Gastroesophageal sphincter (tissue), 4 donors: ENCODE measurements at places on chromosomes 13 and 19. TPM values are rescaled to one million over a fixed set of nuclear protein-coding genes. Genes with fewer than 3 reads are reported as not detected.

GRCh38 chr13:34555988-34556387 is 386.1 kb upstream of the NBEA start:
- no peak for ATAC-seq

- ATAC-seq: no peak
Measured at GRCh38 chr13:72782717-72783116, 784 bp downstream of the PIBF1 start.

DNA sequence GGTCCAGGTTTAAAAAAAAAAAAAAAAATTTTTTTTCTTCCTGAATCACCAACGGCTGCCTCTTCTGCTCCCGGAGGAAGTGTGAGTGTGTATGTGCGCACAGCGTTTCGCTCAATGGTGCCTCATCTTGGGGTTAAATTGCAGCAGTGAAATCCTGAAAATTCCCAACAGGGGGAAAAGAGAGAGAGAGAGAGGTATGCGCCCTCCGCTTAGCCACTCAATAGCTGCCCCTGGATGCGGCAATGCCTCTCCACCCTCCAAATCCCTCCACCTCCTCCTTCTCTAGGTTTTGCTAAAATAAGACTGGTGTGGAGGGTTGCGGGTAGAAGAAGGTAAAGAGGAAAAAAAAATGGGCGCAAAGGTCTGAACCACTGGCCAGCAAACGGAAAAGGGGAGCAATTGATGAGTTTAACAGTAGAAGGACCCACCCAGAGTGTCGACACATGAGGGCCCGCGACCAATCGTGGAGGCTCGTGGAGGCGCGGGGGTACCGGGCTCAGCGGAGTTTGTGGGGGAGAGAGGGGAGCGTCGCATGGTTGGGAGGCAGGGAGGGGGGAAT is 853 bp upstream of the CACNA1A start:
- no peak for ATAC-seq

GRCh38 chr19:1181606-1182005 is 7.5 kb upstream of the SBNO2 start:
- no peak for ATAC-seq

DNA sequence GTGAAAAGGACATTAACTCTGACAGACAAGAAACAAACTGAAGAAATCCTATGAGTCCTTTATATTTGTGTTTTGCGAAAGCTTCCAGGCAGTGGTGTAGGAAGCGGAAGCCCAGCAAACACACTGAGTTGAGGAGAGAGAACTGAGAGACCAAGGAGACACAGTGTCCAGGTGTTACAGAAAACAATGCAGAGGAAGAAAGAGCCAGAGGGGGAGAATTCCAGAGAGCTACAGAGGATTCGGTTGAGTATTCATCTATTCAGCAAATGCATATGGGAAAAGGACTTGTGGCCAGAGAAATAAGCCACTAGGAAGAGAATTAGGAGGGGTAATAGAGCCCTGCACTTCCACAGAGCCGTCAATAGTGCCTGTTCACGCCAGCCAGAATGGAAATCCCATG is 183.5 kb downstream of the LIG4 start:
- no peak for ATAC-seq

- ATAC-seq: no peak
Measured at GRCh38 chr13:37914781-37915391, 45.3 kb upstream of the TRPC4 start.

Gene BEST2
- total RNA-seq: not detected

Gene VN1R4
- not detected for total RNA-seq

Gene ZNF709
- 3.1 TPM for total RNA-seq

GRCh38 chr19:55153652-55154264 is 3.8 kb downstream of the TNNI3 start:
- no peak for ATAC-seq

DNA sequence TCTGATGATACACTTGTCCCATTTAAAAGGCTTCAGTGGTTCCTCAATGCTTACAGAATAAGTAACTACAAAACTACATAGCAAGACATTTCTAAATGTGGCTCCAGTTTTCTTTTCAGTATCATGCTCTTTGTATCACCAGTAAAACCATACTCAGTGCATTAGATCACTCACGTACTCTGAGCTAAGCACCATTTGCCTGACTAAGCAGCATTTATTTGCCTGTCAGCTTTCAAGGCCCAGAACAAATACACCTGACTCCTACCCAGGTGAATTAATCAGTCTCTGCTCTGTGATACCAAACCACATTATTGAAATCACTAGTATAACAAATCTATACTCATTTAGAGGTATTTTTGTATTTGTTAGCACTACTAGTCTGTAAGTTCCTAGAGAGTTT is 47.4 kb upstream of the PCDH20 start:
- no peak for ATAC-seq

Gene POU2F2
- 1.5 TPM for total RNA-seq

GRCh38 chr19:47790398-47790814 is 11.9 kb downstream of the SELENOW start:
- ATAC-seq: peak; percentile 66

- ATAC-seq: no peak
Measured at GRCh38 chr19:48394331-48395169, 1.1 kb downstream of the GRIN2D start.

DNA sequence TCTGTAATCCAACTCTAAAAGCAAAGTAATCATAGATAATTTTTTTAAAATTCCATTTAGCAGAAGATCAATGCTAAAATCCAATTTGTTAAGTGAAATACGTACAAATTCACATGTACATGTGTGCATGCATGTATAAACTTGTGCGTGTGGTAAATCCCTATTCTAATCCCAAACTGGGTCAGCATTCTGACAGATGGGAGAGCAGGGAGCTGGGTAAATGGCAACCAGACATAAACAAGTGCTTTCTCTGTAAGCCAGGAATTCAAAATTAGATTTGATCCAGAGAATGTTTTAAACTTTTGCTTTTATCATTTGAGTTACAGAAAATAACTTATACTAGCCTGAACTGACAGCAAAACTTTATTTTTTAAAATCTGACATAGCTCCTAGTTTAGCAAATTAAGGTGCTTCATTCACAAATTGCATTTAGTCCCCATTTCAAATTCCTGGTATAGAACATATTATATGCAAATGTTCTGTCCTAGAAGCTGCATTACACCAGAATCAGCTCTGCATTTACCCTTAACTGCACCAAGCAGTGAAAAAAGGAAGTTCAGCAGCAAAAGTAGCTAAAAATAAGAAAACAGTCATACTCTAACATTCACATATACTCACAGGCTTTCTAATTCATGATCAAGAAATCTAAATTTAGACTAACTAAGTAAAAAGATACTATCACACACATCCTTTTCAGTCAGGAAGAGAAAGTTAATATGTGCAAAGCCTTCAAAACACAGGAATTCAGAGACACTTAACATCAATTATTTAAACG is 32.6 kb downstream of the UBL3 start:
- ATAC-seq: no peak

Gene CIRBP
- 453 TPM for total RNA-seq

GRCh38 chr13:76607866-76608265 is 278.3 kb downstream of the KCTD12 start:
- no peak for ATAC-seq

DNA sequence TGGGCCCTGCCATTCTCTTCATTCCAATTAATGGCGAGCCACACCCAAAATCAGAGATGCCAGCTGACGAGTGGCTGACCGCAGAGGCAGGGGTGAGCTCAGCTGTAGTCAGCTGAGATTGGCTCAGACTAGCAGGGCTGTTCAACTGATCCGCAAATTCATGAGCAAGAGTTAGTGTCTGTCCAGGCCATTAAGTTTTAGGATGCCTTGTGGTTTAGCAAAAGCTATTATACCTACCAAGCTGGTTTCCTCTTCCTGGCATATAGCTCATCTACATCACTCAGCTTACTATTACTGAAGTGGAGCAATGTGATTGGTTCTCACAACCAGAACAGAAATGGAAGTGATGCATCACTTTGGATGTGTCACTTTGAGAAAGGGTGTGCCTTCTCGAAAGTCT is 148.7 kb downstream of the NALCN start:
- ATAC-seq: no peak

Gene ZNF723
- not detected for total RNA-seq

Gene SLC8A2
- total RNA-seq: 9.2 TPM

Gene VSTM2B
- not detected for total RNA-seq

Gene NPAS1
- total RNA-seq: 0.85 TPM

DNA sequence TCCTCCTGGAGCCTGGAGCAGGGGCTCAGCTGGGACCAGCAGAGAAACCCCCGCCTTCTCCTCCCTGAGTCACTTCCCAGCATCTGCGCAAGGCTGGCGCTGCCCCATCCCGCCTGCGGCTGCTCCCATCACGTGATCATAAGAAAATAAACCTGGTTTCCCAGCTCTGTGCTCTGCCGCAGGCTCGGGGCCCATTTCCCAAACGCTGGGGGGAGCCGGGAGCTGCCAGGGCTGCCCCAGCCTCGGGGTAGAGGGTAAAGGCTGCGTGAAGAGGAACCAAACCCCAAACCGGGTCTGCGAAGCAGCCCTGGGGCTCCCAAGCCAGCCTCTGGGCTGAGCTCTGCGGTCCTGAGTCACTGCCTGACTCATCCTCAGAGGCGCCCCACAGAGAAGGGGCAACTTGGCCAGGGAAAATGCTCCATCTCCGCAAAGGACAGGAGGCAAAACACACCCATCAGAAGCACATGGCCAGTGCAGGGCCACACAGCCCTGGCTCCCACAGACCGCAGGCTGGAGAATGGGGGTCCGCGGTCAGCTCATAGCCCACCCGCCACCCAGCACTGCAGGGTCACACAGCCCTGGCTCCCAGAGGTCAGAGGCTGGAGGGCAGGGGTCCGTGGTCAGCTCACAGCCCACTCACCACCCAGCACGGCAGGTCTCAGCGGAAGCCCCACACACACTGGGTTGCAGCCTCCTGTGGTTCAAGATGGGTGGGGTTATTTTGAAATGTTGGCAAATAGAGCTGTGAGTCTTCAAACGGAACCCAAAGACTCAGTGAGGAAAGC is 67.1 kb downstream of the RASA3 start:
- ATAC-seq: peak; percentile 92

- ATAC-seq: no peak
Measured at GRCh38 chr19:18290302-18291018, 9.0 kb upstream of the JUND start.

- no peak for ATAC-seq
Measured at GRCh38 chr13:63605962-63606361, 2190.3 kb upstream of the PCDH20 start.

Gene ZNF136
- total RNA-seq: 12.1 TPM

DNA sequence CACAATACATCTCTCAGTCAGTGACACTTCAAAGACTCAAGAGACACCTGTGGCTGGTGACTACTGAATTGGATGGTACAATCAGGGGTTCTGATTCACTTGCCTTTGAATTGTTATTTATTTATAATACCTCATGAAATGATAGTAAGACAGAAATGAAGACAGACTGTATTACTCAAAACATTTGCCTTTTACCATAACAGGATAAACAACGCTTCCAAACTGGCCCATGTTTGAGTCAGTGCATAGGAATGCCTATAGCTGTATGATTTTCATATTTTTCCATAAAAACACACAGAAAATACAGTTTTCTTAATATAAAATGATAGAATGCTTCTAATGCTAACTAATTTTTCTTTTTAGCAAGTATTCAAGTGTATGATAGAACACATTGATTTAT is 59.5 kb upstream of the FGF14 start:
- ATAC-seq: no peak

Gene EXOC3L2
- total RNA-seq: 1.4 TPM

DNA sequence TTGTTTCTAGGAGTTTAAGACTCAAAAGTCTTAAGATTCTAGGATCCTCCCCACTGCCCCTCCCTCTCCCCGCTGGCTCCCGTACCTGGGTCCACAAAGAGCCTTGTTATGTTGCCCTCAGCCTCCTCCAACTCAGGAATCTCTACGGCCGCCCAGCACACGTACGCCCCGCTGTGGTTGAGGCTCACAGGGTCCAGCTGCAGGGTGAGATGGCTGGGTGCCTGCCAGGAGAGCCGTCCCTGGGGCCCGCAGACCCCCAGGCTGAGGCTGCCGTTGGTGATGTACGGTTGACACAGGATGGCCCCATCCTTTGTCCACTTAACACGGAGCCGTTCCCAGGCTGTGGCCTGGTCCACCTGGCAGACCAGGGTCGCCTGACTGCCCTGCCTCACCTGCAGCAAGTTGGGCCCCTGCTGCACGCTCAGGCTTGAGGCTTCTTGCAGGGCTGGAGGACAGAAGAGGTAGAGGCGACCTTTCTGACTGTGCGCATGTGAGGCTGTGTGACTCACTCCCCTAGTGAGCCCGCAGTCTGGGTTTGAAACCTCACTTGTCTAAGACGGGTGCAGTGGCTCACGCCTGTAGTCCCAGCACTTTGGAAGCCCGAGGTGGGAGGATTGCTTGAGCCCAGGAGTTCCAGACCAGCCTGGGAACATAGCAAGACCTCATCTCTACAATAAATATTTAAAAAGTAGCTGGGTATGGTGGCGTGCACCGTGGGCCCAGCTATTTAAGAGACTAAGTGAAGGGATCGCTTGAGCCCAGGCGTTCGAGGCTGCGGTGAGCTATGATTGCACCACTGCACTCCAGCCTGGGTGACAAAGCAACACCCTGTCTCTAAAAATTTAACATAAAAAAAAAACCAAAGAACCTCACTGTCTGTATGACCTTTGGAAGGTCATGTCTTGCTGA is 4.0 kb downstream of the TMIGD2 start:
- ATAC-seq: no peak

GRCh38 chr13:86135856-86136255 is 336.6 kb upstream of the SLITRK6 start:
- no peak for ATAC-seq

GRCh38 chr13:97028441-97029299 is 34.4 kb upstream of the OXGR1 start:
- peak; percentile 31 for ATAC-seq

DNA sequence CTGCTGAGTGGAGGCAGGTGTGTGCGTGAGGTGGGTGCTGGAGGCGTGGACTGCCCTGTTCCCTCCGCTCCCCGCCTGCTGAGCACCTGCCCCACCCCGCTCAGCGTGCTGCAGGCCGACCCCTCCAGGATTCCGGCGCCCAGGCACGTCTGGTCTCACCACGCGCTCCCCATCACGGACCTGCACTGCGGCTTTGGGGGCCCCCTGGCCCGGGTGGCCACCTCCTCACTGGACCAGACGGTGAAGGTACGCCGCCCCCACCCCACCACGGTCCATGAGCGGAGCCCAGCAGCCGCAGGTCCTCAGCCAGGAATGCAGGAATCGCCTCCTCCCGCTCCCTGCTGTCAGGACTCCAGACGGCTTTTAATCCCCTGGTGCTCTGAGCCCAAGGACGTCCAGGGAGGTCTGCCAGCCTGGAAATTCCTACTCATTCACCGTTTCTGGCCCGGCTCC is 6.0 kb downstream of the WDR18 start:
- peak; percentile 12 for ATAC-seq

- no peak for ATAC-seq
Measured at GRCh38 chr13:72514146-72514545, 213.3 kb downstream of the MZT1 start.

Gene TMEM221
- 1.3 TPM for total RNA-seq

- ATAC-seq: no peak
Measured at GRCh38 chr19:6925801-6926751, 38.7 kb downstream of the ADGRE1 start.

- no peak for ATAC-seq
Measured at GRCh38 chr19:11382898-11383705, 1.0 kb downstream of the EPOR start.

GRCh38 chr19:46726971-46727501 is 10.1 kb upstream of the PRKD2 start:
- peak; percentile 6 for ATAC-seq
